AG04449 (cell line): ENCODE measurements at places on chromosomes 7 and 10.

- DNase-seq: no peak
These were observed 27.9 kb downstream of the PDLIM1 start for GRCh38 chr10:95262763-95263518.

- peak; percentile 17 for DNase-seq
These were observed 16.0 kb upstream of the SLC29A3 start for GRCh38 chr10:71302874-71303568.

DNA sequence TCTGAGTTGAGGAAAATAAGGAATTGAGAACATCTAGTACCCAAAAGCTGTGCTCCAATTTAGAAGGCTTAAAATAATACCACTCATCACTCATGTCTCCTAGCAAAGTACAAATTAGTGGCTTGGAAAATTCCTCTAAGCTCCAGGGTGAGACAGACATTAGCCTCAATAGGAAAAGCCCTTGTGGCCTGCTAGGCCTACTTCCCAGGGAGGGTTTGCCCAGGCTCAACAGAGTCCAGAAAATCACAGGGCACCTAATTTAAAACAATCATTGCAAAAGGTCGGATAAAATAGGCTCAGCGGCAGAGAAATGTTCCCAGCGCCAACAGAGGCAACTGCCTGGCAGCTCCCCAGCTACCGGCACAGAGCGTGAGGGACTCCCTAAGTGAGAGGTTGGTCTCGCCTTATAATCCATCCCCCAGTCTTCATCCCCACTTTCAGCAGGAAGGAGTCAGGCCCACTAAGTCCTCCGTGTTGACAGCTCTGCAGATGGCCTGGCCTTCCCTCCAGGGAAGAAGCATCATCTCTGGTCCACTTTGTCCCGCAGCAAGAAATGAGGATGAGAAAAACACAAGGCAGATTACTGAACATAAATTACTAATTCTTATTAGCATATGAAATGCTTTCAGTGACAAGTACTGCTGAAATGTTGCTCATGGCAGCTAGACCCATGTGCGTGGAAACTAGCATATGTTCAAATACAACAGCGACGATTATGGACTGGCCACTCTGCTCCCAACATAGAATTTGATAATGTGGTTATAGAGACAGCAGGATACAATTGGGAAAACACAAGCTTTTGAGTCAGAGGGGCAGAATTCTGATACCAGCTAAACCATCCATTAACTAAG lies 1177.7 kb upstream of the AUTS2 start:
- no peak for DNase-seq

DNA sequence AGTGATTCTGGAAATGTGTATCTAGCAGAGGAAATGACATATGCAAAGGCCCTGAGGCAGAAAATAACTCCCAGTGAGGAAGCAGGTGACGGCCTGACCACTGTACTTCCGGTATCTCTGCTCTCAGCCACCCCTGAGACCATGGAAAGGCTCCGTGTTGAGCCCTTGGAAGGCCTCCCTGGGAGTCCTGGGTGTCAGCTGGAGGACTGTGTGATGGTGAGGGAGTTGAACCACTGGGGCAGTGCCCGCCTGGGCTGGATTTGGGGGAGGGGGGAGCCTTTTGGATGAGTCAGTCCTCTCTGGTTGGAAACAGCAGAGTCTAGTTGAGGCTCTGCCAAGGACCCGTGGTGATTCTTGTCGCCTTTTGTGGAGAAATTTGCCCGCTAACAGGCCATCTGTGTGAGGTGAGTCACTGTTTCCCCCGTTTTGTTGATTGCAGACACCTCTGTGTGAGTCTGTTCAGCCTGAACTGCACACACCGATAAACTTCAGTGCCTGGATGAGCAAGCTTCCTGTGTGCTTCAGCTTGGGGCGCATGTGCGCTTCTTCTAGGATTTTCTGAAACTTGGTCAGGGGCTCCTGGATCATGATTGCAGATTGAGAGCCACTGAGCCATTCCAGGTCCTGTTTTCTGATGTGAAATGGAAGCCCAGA lies 98.6 kb downstream of the GRK5 start:
- peak; percentile 96 for DNase-seq

DNA sequence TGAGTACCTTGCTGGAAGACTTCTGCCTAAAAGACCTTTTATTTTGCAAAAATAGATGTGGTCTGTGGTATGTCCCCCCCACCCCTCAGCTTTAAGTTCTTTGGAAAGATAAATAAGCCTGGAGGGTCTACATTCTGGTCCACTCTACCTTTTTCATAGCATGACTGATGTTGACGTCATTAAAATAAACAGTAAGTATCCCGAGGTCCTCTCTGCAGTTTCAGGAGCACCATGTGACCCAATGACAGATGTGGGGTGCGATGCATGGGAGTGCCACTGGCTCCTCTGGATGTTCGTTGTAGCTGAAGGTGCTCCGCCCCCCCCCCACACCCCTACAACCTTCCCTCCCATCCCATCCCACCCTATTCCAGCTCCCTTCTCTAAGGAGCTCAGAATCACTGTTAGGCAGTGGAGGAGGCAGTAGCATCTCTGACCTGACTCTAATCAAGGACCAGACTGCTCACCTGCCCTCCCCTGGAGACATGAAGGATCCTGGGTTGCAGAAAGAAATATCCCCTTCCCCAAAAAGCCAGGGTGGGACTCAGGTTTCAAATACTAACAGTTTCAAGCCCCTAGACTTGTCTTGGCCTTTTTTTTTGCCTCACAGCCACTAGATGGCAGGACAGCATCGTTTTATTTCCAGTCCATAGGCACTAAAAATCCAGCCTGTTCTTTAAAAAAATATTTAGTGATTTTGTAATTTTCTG lies 25.1 kb downstream of the CASP7 start:
- no peak for DNase-seq

GRCh38 chr7:19401461-19401860 lies 256.2 kb upstream of the FERD3L start:
- no peak for DNase-seq

DNA sequence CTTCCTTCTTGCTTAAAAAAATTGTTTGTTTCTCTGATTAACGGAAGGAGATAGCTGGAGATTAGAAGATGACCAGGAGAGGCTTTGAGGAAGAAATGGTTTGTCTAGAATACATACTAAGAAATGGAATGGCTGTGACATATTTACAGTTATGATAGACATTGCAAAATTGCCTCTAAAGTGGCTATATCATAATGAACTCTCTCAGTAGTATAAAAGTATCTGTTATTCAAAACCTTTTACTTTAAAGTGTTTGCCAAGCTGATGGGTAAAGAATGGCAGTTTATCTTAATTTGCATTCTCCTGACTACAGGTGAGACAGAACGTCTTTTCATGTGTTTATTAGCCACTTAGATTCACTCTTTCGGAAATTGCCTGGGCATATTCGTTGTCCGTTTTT lies 28.7 kb downstream of the LRGUK start:
- no peak for DNase-seq

GRCh38 chr7:45033261-45033930 lies 33.4 kb downstream of the CCM2 start:
- no peak for DNase-seq

GRCh38 chr7:101170617-101171441 lies 5.5 kb upstream of the VGF start:
- no peak for DNase-seq

- no peak for DNase-seq
These were observed 71.6 kb downstream of the FBXL13 start for GRCh38 chr7:103003004-103003403.

GRCh38 chr10:49050906-49051305 lies 64.4 kb downstream of the VSTM4 start:
- DNase-seq: no peak

GRCh38 chr7:100486753-100487446 lies 3.2 kb downstream of the NYAP1 start:
- no peak for DNase-seq

- DNase-seq: no peak
These were observed 114.6 kb upstream of the RET start for GRCh38 chr10:42962110-42962901.

DNA sequence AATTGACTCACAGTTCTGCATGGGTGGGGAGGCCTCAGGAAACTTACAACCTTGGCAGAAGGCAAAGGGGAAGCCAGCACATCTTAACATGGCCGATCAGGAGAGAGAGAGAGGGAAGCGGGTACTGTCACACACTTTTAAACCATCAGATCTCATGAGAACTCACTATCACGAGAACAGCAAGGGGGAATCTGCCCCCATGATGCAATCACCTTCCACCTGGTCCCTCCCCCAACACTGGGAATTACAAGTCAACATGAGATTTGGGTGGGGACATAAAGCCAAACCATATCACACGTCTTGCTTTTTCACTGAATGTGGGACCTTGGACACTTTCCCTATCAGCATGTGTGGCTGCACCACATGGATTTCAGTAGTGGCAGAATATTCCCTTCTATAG lies 9.0 kb upstream of the AKR1E2 start:
- no peak for DNase-seq

DNA sequence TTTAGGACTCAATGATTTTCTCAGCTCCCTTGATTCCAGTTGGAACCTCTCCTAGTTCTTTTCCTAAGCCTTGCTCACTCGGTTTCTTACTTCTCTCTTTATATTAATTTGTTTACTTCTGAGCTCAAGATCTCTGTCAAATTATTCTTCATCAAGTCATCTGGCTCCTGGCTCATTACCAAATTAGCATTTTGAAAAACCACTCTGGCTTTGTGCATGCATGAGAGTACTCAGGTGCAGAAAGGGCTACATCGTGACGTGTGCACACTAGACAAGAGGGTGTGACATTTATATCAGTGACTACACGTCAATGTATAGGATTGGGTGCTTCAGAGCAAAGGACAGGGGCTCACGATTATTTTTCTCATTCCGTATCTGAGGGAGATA lies 645.7 kb upstream of the DPP6 start:
- no peak for DNase-seq

DNA sequence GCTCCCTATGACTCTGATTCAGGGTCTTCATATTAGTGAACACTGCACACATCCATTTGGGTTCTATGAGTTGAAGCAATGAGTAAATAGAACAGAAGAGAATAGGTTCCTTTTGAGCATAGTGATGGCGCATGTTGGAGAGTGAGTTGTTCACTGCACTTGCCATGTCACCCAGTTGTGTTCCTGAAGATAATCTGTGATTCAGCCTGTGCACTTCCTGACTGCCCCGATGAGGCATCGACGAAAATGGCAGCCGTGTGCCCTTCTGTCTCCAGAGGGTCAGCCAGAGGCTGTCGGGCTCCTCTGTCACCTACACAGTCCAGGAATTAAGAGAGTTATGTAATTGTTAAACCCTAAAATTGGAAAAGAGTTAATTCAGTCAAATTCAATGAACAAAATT lies 94.7 kb downstream of the GALNT11 start:
- DNase-seq: no peak
